ENCODE measurements at places on chromosomes 3 and 15. TPM values are rescaled to one million over a fixed set of nuclear protein-coding genes. Genes with fewer than 3 reads are reported as not detected.

The HRH1 gene
- total RNA-seq: 0.27 TPM

The CRTC3 gene
- 85.1 TPM for total RNA-seq

The RBP2 gene
- not detected for total RNA-seq

The GNB5 gene
- total RNA-seq: 34.2 TPM

The RPN1 gene
- 164 TPM for total RNA-seq

The TMCO5A gene
- not detected for total RNA-seq

The THBS1 gene
- total RNA-seq: 0.40 TPM

The C3orf85 gene
- total RNA-seq: not detected

The SLC28A2 gene
- total RNA-seq: not detected

The SERPINI2 gene
- total RNA-seq: not detected

The DNAH12 gene
- 0.06 TPM for total RNA-seq
